ENCODE measurements at places on chromosomes 12 and 14.

- DNase-seq, result no peak
Observed at GRCh38 chr12:95611676-95612309, 60.5 kb upstream of the USP44 start.

DNA sequence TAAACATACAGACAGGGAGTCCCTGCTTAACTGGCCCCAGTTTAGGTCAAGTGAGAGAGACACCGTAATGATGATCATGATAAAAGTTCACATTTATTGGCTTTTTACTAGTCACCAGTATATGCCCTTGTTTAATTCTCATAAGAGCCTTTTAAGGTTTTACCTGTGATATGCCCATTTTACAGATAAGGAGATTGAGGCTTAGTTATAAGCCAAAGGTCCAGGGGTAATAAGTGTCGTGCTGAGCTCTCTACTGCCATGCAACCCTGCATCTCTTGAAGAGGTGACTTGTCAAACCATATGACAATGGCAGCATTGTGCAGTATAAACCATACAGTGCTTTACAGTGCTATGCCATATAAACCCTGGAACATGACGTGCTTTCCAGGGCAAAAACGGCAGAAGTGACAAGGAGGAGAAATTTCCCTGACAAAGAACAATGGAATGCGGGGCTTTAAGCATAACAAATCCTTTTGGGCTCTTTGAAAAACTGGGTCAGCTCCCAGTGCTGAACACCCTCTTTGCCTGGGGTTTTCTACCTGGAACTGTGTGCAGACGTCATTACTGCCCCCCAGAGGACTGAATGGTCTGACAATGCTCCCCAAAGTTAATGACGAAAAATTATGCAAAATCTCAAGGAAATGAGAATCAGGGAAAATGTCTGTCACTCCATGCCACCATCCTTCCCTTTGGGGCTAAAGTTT lies 59.7 kb upstream of the C14orf132 start:
- no peak for DNase-seq

GRCh38 chr12:42086031-42086430 lies 58.6 kb downstream of the GXYLT1 start:
- peak; percentile 36 for DNase-seq

- peak; percentile 51 for DNase-seq
Observed at GRCh38 chr14:74905595-74906142, 17.4 kb downstream of the RPS6KL1 start.

DNA sequence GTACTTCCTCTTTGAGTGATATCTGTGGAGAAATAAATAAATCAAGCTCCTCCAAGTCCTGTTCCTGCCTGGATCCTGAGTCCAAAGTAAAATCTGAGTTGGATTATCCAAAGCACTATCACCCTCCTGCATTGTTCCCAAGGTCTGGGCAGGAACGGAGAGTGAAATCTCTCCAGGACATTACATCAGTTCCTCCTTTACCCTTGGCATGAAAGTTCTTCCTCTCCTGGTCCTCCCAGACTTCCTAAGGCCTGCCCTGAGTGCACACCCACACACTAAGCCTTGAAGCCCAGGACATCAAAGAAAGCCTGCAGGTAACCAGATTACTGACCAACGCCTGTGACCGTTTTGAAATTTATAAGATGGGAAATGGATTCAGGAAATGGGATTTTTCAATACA lies 206.8 kb upstream of the BCL2L14 start:
- peak; percentile 62 for DNase-seq

- DNase-seq, result no peak
Observed at GRCh38 chr14:96792591-96792990, 4.6 kb upstream of the VRK1 start.

- no peak for DNase-seq
Observed at GRCh38 chr14:53865711-53866110, 90.9 kb downstream of the BMP4 start.

- DNase-seq, result peak; percentile 36
Observed at GRCh38 chr12:53862831-53863230, 75.8 kb upstream of the HOXC13 start.

DNA sequence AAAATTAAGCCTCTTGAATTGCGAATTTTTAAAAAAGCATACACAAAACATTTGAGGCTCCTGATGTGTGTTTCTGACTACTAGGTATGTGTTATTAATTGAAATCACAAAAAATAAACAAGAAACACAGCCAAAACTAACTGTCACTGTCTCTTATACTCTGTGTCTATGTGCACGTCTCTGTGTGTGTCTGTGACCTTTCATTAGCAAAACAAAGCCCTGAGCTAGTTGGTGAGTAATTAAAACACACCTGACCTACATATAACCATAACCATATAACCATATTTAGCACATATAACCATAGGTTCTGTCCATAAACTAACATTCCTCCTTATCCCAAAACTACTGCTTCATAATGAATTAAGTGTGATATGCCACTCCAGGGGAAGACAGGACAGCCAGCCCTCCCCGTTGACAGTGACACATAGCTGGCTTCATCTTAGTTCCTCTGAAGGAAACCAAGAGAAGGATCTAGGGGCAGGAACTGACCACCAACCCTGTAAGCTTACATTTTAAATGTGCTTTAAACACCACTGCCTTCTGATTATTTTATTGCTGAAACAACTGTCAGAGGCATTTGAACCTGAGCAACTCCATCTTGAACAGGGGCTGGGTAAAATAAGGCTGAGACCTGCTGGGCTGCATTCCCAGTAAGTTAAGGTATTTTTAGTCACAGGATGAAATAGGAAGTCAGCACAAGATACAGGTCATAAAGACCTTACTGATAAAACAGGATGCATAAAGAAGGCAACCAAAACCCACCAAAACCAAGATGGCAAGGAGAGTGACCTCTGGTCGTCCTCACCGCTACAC lies 106.7 kb downstream of the PPP2R5E start:
- DNase-seq, result no peak

GRCh38 chr14:21309238-21309636 lies 29.4 kb downstream of the RPGRIP1 start:
- DNase-seq, result no peak

DNA sequence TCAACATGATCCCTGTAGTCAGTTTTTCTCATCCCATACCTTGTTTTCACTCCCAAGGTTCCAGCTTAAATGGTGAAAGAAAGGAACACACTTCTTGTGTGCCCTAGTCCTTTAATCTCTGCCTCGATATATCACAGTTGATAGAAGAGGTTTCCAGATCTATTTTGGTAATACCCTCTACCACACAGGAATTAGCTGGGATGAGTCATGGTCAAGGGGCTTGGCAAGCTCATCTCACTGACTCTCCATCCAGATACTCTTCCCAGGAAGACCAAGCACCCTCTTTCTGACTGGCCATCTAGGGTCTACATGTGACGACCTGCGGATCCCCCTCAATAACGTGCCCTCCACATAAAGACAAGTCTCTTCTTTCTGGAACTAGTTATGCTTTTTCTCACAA lies 277.9 kb downstream of the ITPR2 start:
- peak; percentile 4 for DNase-seq

- no peak for DNase-seq
Observed at GRCh38 chr14:75493592-75494087, 28.6 kb upstream of the BATF start.

DNA sequence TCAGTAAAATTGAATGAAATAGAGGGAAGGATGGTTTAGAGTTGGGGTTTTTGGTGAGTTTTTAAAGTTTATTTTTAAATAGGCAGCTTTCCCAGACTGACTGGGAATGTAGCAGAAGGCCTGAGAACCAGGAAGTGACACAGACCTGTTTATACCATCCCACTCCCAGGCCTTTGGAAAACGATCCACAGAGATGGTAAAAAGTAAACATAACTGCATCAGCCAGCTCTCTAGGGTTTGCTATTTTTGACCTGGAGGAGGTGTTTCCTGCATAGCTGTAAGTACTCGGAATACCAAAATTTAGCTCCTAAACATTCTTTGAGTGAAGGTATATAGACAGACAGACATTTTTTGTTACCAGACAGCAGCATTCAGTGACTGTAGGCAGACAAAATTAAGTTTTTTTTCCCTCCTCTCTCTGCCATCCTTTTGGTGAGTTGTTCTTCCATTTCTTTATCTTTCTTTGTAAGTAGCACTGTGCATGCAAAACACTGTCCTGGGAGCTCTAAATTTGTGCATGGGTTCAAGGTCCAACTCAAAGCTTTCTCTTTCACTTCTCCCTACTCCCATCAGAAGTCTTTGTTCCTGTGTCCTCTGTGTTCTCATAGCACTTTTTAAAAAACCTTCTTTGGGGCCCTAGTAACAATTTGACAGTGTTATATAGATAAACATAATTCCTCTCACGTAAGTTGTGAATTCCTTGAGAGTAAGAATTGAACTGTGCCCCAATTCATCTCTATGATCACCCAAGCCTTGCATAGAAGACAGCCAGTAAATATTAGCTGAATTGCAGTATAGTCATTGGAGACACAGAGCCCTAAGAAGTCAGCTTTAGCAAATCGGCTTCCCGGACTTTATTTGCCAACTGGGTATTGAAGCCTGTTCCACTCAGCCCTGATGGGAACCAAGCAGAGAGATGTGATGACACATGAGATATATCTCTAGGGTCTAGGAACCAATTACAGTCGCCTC lies 37.4 kb downstream of the SUSD6 start:
- peak; percentile 60 for DNase-seq

- DNase-seq, result no peak
Observed at GRCh38 chr14:74705613-74706500, 7.0 kb downstream of the AREL1 start.

DNA sequence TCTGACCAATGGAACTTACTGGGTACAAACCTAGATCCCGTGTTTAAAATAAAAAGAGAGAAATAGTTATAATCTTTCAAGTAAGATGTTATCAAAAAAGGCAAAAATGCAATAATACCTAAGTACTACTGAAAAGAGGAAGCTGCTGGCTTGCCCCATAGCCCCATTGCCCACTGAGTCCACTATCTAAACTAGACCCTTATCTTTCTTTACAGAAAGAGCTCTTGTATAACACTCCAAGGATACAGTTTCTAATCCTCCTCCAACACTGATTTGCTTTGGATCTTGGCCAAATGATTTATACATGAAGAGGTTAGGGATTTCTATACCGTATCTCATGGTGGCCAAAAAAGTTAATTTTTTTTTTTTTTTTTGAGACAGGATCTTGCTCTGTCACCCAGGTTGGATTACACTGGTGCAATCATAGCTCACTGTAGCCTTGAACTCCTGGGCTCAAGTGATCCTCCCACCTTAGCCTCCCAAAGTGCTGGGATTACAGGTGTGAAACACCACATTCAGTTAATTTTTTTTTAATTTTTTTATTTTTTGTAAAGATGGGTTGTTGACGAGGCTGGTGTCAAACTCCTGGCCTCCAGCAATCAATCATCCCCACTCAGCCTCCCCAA lies 2.6 kb downstream of the GXYLT1 start:
- DNase-seq, result no peak

GRCh38 chr14:68372368-68372767 lies 420.5 kb downstream of the ZFP36L1 start:
- no peak for DNase-seq

- peak; percentile 72 for DNase-seq
Observed at GRCh38 chr12:103647267-103647666, 60.2 kb downstream of the STAB2 start.

- peak; percentile 95 for DNase-seq
Observed at GRCh38 chr14:68951035-68951797, 27.9 kb downstream of the ACTN1 start.

DNA sequence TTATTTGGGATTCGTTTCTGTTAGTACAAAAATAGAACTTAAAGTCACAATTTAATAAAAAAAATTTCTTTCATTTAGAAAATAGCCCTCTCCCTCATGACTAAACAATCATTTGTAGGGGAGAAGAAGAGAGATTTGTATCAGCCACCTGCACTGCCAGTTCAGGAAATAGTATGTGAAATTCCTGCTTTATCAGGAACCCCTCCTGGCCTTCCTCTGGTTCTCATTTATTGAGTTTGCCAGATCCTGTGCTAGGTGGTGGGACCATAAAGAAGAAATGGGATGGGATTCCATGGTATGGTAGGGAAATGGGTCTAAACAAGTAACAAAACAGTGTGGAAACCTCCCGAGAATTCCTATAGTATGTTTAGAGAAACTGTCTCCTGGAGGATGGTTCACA lies 30.0 kb downstream of the RASSF8 start:
- DNase-seq, result no peak

DNA sequence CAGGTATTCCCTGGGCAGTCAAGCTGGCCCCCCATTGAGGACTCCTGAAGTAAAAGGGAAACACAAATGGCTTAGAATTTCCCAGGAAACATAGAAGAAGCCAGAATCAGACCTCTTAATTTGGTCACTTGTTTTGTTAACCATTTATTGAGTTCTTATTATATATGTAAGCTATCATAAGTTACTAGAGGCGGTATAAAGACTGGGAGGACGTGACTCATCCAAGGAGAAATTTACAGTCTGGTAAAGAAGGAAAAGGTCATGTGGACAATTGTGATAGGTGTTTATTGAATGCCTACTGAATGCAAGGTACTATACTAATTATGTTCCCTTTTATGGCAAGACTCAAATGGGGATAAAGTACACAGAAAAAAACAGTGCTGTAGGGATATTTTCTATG lies 146.7 kb downstream of the DYRK2 start:
- DNase-seq, result no peak

- no peak for DNase-seq
Observed at GRCh38 chr14:94775091-94775870, 5.4 kb upstream of the GSC start.

DNA sequence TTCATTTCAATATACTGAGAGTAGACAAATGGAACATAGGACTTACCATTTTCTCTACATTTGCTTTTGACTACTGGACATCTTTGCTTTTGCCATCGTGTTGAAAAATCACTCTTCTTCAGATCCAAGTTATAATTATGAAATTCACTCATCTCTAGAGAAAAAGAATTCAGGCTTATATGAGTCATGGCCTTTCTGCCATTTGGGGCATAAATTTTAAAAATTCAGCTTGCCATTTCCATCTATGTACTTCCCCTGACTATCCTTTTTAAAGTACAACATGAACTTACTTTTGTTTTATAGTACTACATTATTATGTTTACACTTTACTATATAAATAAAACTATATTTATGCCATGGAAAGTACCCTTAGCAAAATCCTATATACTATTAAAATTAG lies 3.0 kb downstream of the KLRK1 start:
- no peak for DNase-seq

GRCh38 chr14:79352076-79352630 lies 859.2 kb downstream of the DIO2 start:
- DNase-seq, result peak; percentile 3

DNA sequence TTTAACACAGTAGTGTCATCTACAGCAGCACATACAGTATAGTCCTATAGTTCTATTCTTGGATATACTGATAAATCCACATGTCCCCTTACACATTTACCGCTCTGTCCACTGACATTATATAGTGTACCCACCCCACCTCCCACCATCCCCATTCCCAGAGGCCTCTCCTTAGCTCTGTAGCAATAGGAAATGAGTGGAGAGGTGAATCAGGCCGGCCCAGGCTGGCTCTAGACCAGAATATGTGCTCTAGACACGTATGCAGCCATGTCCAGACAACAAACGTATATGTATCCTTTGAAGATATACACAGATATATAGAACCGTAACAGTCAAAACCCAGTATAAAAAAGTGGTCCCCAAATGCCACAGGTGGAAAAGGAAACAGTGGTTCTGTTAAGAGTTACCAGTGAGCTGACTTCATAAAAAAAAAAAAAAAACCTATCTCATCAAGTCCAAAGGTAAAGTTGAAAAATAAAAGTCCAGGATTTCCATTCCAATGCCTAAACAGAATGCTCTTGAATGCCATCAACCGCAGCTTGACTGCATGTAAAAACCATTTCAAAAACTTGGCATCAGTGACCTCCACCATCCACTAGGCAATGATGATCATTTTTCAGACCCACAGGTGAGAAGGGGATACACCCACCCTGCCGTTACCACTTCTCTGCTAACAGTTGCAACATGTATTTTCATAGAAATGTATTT lies 16.7 kb downstream of the EGLN3 start:
- DNase-seq, result no peak
